NCI-H2107 (cell line): ENCODE measurements at places on chromosomes 11 and 22.

DNA sequence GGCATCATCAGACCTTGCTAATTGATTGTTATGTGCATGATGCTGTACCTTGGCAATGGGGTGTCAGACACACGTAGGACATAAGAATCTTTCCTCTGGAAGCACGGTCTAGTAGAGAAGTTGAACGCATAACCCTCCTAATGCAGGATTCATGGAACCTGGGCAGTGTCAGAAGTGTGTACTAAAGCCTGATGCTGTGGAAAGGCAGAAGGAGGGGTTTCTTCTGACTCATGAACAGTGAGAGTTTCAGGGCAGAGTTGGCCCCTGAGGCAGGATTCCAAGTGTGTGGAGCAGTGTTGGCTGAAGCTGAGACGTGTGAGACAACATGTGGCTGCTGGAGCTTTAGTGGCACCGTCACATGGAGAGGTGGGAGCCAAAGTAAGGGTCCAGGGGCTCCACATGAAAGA is 3.5 kb downstream of the PANX1 start:
- no peak for DNase-seq

DNA sequence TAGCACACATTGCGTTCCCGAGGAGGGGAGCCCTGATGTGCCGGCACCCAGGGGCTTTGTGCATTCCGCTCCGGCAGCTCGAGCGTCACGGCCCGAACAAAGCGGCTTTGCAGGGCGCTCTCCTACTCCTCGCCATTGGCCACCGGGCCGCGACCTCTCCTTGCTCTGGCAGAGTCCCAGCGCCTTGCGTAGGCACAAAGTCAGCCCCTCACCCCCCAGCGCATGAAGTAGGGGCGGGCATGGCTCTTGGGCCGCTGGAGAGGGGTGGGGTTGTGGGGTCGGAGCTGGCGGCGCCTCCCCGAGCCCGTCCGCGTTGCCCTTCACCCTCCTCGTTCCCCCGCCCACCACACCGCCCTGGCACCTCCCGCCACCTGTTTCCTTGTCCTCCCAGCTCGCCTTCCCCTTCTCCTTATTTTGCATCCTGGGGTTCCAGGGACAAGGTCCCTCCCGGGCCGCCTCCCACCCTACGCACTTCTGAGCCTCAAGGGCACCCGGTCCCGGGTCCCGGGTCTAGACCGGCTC is 753 bp upstream of the PPARA start:
- DNase-seq, result no peak

GRCh38 chr22:27489178-27489675 is 312.3 kb downstream of the MN1 start:
- DNase-seq, result no peak

DNA sequence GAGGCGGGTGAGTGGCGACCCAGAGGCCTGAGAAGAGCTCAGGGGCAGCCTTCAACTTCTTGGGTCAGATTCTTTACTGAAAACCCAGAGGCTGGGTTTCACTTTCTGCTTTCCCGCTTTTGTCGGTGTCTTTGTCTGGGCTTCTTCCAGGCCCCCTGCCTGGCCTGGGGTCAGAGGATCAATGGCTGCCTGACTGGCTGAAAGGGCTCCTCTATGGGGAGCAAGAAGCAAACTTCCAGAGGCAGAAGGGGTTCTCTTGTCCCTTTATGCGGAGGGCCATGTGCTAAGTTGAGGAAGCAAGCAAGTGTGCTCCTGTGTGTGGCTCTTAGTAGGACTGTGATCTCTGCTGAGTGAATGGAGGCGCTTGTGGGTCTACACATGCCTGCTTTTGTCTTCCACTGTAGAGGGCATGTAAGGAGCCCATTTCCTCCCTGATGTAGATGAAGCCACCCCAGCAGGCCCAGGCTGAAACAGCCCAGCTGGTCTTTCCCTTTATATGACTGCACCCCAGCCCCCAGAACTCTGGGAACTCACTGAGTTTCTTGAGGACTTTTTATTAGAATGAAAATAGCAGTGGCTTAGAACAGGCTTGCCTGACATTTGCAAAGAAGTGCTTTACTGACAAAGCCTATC is 1.0 kb upstream of the PKNOX2 start:
- no peak for DNase-seq

DNA sequence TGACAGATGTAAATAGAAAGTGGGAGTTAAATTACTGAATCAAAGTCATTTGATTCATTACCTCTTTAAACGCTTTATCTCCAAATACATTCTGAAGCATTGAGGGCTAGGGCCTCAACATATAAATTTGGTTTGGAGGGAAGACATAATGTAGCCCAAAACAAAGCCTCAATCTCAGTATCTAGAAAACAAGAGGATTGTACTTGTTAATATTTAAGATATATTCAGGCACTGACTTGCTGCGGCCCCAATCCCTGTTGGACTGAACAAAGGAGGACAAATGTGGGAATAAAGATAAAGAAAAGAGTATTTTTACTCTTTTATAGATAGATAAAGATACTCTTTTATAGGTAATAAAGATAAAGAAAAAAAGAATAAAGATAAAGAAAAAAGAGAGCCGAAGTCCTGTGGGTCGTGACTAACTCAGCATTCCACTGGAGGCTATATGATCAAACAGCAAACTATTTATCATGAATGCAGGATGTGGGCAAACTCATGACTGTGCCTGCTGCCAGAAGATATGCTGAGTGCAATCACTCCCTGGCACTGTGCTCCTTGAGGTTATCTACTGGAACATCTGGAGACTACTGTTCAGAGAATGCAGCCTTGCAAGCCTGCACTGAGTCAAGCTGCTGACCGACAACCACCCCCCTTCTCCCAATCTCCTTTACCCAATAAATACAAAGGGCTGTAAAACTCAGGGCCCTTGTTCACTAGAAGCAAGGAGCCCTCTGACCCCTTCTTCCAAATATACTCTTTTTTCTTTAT is 6.9 kb downstream of the OR10V1 start:
- DNase-seq, result no peak

- no peak for DNase-seq
Measured at GRCh38 chr11:27370374-27370773, 7.4 kb upstream of the CCDC34 start.

DNA sequence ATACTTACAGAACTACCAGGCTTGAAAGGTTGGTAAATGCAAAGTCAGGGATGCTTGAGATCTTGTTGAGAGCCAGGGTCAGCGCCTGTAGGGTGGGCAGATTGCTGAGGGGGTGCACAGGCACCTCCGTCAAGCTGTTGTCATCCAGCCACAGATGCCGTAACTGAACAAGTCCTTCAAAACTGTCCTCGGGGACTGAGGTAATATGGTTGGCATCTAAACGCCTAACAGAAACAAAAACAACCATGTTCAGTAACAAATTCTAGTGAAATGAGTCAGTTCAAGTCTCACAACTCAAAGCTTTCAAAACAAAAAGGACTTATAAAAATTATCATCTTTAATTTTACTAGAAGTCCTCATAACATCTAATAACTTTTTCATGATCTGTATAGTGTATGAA is 22.2 kb upstream of the CCDC34 start:
- DNase-seq, result no peak

GRCh38 chr11:17736930-17737817 is 2.6 kb downstream of the KCNC1 start:
- DNase-seq, result no peak

- no peak for DNase-seq
Measured at GRCh38 chr22:47062126-47062525, 299.7 kb downstream of the TBC1D22A start.

- DNase-seq, result no peak
Measured at GRCh38 chr11:46210133-46210636, 67.3 kb upstream of the CREB3L1 start.

- DNase-seq, result no peak
Measured at GRCh38 chr11:2791521-2792380, 92.0 kb upstream of the KCNQ1OT1 start.

DNA sequence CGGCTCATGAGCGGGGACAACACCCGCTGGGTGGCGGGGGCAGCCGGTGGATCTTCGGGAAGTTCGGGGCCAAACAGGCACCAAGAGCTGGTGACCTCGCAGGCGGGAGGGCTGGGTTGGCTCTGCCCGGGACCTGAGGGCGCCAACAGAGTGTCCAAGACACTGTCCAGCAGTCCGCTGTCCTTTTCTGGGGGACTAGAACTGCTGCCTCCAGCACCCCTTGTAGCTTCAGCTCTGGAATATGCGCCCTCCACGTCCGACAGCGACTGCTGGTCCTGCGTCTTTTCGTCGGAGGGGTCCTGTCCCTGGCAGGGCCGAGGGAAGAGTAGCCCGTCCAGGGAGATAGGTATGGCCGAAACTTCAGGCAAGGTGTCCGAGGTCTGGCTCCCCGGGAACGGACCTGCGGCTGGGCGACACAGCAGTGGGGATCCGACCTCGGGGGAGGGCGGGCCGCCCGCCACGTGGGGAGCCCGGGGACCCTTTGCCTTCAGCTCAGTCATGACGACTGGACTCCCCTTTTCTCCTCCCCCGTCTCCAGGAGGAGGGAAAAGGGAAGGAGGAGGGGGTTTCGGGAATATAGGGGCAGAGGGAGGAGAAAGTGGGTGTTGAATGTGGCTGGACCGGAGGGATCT is 926 bp downstream of the PGR start:
- no peak for DNase-seq

DNA sequence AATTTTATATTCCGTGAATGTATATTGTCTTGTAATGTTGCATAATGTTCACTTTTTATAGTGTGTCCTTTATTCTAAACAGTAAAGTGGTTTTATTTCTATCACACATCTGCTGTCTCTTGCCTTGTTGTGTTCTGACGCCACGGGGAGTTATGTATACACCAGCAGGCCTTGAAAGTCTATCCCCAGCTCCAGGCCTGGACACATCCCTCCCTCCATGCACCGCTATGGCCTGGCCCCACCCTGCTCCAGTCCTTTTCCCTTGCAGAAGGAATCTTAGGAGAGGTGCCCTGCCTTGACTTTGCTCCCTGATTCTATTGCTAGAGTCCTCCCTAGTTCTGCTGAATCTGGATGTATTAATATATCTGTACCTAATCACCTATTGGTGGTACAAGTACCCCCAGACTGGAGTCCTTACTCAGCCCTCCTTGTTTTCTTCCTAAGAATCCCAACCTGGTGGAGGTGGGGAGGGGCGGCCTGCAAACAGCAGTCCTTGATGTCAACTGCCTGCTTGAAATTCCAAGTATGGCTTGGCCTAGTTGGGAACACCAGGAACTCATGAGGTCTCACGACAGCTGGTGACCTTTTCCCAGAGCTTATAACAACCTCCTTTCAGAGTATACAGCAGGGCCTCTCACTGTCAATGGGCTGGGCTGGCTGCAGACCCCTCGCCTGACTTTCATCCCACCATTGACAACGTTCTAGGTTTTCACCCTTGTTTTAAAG is 61.6 kb downstream of the TIMP3 start:
- DNase-seq, result no peak

- DNase-seq, result no peak
Measured at GRCh38 chr11:107821199-107821927, 37.2 kb downstream of the SLC35F2 start.
